Activated T-cell treated with anti-CD3 and anti-CD28 coated beads, Interleukin-2, amount 50 U/mL, for 72 hours (primary cell): ENCODE measurements at places on chromosomes 5 and 9.

GRCh38 chr9:114910541-114910940 is 19.9 kb downstream of the TNFSF8 start:
- no peak for DNase-seq

DNA sequence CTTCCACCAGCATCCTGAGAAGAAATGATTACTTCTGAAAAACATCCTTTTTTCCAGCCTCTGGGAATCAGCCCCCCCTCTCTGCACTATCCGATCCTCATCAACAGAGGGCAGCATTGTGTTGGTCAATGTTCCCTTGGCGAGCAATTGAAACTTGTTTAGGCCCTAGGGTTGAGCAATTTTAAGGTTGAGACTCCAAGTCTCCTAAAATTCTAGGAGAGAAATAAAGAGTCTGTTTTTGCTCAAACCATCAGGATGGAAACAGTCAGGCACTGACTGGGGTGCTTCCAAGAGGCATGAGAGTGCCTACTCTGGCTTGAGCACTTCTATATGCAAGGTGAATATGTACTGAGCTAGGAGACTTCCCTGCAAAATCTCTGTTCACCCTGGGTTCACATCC is 12.4 kb upstream of the CYFIP2 start:
- no peak for DNase-seq

DNA sequence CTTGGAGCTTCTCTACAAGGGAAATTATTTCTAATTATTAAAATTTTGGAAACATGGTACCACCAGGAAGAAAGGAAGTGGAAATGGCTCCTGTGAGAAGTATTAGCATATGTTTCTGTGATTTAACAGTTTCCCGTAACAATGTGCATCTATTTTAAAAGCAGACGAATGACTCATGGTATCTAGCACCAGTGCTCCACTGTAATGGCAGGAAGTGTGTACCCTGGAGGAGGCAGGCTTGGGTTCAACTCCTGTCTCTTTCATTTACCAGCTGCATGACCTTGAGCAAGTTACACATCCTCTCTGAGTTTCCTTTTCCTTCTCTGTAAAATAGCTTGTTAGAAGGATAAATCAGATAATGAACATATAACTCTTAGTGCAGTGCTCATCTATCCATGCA is 41.0 kb upstream of the ANGPTL2 start:
- no peak for DNase-seq

DNA sequence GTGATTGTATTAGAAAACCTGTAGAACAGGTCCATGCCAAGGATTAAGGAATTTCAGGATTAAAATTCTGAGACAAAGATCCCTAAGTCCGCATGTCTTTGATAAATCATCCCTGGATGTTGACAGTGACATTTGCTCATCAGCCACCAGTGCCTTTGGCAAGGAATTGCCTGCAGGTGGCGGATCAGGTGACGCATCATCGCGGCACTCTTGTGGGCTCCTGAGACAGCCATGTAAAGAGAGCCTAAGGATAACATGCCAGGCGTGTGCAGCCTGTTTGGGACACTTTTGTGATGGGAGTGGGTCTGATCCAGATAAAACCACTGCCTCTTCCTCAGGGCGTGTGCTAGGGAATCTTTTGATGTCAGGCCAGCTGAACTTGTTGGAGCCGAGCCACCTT is 40.6 kb downstream of the ADCY2 start:
- DNase-seq, result no peak

DNA sequence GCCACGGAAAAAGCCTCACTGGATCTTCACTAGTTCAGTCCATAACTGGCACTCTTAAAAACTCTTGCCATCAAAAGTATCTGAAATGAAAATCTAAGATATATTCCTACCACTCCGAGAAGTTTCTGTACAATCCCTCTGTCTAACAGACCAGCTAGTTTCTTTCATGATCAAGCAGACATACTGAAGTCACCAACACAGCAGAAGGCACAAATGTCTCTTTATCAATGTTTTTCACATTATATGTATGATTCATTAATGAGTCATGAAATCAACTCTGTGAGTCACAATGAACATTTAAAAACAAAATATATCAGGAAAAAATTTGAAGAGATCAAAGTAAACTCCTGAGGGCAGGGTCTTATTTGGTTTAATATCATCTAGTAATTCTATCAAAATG is 50.8 kb downstream of the F2R start:
- DNase-seq, result no peak

DNA sequence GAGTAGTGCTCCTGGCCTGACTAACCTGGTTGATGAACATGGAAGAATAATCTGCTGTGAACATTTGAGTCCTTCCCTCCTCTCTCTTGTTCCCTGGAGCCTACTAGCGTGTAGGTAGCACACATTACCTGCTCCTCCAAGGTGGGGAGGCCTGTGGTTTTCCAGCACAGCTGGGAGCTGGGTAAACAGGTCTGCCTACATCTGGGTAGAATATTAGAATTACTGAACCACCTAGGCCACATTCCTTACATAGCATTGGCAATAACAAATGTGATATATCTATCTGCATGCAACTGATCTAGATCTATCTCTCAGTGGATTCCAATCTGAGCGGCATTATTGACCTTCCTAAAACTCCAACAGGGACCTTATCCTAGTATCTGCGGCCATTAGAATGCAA is 151.0 kb upstream of the ZNF366 start:
- DNase-seq, result no peak

DNA sequence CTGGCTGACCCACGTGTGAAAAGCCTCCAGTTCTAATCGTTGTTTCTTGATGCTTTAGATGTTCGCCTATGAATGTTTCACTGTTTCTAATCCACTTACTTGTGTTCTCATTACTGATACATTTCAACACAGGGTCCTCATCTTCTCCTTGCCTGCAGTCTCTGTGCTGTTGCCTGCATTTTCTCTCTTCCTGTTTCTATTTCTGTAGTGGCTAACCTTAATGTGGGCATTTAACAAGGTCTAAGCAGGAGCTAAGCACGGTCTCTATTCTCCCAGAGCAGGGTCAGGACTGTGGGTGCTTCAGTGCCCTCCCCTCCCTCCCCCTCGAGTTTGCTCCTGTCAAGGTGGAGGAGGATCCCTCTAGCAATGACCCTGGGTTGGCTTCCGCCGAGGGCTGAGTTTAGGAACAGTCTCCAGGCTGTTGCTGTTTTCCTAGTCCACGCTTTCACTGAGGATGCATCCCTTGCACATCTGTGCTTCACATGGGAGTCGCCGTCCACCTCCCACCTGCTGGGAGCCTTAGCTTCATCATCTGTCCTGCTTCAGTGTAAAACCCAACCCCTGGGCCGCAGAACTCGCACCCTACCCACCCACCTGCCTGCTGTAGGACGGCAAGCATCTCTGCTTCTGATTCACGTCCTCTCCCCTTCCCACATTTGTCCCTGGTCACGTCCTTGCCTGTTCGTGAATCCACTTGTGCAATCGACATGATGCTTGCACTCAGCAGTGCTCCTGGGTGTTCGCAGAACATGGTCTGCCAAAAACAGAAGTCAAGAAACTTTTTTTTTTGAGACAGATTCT is 2.4 kb upstream of the EXOC3 start:
- no peak for DNase-seq

DNA sequence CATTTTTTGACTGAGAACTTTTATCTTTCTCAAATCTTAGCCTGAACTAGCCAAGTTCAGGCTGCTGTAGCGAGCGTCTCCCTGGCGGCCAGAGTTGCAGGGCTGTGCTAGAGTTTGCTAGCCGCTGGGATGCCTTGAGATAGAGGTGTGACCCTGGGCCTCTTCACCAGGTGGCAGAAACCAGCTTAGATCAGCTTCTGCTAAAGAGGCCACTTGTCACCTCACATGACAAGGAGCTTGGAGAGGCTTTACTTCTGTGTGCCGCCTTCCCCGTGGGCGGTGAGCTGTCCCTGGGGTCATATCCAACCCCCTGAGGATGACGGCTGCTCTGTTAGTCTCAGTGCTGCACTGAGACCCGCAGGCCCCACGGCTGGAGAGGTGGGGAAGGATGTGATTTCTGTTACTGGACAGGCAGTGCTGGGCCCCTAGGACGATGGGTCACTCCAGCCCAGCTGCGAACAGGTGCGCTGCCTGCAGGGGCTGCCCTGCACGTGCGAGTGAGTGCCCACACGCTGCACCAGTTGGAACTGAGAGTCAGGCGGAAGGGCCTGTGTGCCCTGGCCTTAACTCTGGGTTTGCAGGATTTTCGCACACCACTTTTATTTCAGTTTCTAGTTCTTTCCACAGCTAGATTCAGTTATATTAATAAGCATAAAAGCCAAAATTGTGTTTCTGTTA is 63.8 kb downstream of the EHMT1 start:
- DNase-seq, result no peak

- no peak for DNase-seq
Observed at GRCh38 chr9:76414661-76415060, 20.4 kb upstream of the RFK start.

DNA sequence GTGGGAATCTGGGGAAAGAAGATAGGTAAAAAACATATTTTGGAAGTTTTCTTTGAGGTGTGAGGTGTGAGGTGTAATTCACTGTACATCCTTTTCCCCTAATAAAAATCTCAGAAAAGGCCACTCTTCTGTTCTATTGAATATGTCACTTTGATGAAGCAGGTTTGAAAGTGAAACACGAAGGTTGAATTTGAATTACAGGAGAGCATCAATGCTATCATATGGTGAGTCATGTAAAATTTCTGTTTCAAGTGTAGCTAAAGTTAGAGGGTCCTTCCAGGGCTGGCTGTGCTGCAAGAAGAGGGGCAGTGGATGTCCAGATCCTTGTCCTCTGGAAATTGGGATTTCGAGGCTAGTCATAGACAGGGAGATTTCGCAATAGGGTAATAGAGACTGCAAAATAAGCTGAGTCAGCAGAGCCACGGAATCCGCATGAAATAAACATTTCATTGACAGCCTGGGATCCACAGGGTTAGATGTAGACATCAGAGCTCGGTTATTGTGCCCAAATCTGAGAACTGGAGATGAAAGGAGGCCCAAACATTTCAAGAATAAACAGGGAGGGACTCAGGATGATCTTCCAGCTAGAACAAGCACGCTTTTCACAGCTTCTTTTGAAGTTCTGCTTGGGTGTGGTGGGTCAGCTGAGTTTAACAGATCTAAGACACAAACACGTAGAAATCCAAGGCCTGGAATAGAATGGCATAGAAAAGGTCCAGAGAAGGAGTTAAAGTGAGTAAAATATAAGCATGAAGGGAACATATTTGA is 194.4 kb upstream of the CDKN2B start:
- no peak for DNase-seq

DNA sequence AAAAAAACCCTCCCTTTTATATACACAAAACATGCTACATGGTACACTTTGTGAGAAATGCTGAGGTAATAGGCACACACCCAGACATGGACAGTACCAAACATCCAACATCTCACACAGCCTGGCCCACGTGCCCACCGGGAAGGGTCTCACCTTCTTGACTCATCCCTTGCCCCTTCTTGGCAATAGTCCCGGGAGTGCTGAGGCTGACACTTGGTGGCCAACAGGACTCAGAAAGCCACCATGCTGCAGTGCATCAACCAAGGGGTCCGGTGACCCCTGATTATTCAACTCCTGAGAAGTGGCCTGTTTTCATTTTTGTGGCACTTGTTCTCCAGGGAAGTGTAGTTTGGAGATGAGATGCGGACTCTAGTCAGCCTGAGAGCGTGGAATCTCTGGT is 35.0 kb downstream of the ANGPTL2 start:
- DNase-seq, result no peak

DNA sequence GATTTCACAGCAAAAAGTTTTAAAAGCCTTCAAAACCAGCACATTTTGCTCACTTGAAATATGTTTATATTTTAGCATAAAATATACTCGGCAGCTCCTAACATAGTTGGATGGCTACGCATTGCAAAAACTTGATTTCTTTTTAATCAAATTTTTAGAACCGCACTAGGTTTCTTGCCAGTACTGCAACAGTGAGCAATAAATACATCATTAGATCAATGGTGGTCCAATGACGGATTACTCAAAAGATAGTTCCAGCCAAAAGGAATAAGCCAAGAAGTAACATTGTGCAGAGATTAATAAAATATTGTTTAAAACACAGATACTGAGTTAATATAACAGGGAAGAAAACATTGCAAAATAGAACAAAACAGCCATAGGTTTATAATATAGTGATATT is 5.5 kb downstream of the MARCHF3 start:
- no peak for DNase-seq

DNA sequence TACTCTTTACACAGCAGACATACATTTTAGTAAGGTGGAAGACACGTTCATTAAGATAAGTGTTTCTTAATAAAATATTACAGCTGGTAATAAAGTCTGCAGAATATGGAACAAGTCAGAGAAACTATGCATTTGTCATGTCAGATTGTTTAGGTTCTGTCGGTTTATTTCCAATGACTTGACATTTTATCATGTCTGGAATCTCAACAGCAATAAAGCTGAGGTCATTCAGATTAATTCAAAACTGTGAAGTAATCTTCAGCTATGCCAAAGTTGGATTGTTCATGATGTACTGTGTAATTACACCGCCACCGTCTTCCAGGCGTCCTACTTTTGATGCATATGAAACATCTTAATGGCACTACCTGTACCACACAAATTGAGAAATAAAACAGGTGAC is 1032.6 kb downstream of the CDH12 start:
- DNase-seq, result no peak

DNA sequence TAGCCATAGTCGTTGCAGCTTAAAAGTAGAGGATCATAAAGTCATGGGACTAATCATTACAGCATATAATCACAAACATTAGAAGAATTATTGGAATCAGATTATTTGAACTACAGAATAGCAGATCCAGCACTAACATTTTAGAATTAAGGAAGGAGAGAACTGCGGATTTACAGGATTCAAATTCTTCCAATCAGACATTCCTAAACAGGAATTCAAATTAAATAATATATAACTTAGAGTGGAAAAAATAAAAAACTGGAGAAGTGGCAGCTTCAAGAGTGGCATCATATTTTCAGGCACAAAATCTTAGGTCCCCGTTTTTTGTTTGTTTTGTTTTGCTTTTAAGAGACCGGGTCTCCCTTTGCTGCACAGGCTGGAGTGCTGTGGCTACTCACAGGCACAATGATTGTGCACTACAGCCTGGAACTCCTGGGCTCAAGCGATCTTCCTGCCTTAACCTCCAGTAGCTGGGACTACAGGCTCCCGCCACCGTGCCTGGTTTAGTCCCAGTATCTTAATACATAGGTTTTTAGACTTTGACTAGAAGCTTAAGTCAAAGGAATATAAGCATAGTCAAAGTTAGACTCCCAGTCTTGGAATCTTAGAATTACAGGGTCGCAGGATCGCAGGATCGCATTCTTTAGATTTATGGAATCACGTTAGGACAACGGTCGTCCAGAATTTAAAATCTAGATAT is 2.1 kb upstream of the FOXE1 start:
- no peak for DNase-seq

- DNase-seq, result no peak
Observed at GRCh38 chr5:33167541-33167940, 273.2 kb upstream of the TARS1 start.

GRCh38 chr9:133191989-133192388 is 17.1 kb downstream of the OBP2B start:
- no peak for DNase-seq

- DNase-seq, result peak; percentile 6
Observed at GRCh38 chr5:14745753-14746152, 81.2 kb downstream of the OTULIN start.

GRCh38 chr5:76542887-76543690 is 80.1 kb downstream of the F2RL2 start:
- peak; percentile 74 for DNase-seq

GRCh38 chr9:28650327-28650726 is 1077.0 kb upstream of the C9orf72 start:
- no peak for DNase-seq
